ENCODE measurements at places on chromosomes 16 and 17. TPM values are rescaled to one million over a fixed set of nuclear protein-coding genes. Genes with fewer than 3 reads are reported as not detected.

The PRSS33 gene
- not detected for total RNA-seq

The KRTAP4-6 gene
- total RNA-seq = not detected

The ZNF469 gene
- total RNA-seq = 1.00 TPM

The PSMB3 gene
- 305 TPM for total RNA-seq

The C17orf75 gene
- 17.5 TPM for total RNA-seq

The IGF2BP1 gene
- not detected for total RNA-seq

The STX1B gene
- total RNA-seq = 1.00 TPM

Data from heart left ventricle (tissue), 16 donors.